ENCODE measurements at places on chromosomes 4 and X.

- DNase-seq, result no peak
These were observed 14.6 kb upstream of the ZNF630 start for GRCh38 chrX:48086082-48086481.

GRCh38 chr4:6207602-6208001, 7.3 kb upstream of the JAKMIP1 start:
- DNase-seq, result no peak

DNA sequence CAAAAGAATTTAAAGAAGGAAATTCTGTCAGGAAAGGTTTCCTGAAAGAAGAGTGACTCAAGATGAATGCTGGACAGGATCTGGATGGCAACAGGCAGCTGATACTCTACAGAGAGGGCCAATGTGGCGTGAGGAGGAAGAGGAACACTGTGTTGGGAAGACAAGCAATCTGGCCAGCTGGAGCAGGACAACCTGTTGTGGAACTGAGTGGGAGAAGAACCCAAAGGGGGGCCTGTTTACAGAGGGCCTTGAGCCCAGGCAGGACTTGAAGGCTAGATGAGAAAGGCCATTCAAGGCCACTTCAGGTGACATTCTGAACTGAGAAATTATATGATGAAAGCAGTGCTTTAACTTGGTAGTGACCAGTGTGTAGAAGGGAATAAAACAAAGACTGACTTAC, 8.5 kb downstream of the OTUD4 start:
- DNase-seq, result no peak

DNA sequence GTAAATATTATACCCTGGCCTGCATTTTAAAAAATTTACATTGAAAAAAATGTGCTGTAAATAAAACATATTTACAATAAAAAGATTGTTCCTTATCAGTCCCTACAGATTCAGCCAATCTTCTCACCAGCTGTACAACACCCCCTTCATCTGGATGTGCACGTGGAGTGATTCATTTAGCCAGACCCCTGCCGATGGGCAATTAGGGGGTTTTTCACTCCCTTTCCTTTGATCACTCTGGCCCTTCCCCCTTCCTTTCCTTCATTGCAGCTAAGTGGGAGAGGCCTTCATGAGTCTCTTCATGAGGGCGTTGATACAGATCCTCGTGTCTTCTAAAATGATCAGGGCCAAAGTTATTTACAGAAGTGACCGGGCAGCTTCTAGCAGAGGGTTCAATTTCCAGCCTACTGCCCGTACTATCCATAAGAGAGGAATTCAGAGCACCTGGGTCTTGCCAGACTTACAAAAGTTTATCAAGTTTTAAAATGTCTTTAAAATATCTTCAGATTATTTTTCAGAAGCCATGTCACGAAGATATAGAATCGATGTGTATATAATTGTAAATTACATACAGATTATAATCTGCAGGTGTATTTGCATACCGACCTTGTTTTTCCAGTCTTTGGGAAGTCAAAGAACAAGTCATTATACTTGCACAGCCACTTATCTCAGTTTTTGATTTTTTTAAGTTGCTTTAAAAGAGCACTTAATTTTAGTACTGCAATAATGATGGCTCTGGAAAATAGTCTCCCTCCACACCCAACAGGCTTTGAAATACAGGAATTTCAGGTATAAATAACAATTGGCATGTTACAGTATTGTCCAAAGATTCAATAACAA, 21.4 kb upstream of the RASL11B start:
- DNase-seq, result no peak

DNA sequence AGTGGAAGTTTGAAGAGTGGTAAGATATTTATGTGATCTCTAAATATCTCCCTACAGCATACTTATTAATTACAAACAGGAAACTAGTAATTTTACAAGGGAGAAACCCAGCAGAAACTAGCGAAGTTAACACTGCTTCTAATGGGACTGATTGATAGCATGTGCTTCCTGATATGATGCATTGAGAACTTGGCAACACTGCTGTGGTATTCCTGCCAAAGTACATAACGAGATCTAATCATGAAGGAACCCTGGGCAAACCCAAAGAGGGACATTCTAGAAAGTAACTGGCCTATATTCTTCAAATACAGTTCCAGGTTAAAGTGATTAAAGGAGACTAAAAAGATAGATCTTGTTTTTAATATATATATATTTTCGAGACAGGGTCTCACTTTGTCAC, 4.6 kb upstream of the GPR34 start:
- DNase-seq, result no peak

- no peak for DNase-seq
These were observed 41.9 kb downstream of the WDR1 start for GRCh38 chr4:10074767-10075105.

DNA sequence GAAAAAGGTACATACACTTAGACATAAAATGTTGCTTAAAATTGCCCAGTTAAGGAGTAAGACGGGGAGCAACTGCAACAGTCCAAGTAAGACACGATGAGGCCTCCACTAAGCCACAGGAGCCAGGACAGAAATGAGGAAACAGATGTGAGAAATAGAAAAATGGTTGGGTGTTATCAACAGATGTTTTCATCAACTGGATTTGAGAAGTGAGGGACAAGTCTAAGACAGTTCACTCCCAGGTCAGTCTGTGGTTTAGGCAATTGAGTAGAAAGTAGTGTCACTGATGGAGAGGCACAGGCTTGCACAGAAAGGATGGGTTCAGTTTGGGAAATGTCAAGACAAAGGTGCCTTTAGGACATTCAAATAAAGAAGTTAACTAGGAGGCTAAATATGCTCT, 23.5 kb upstream of the PHF8 start:
- DNase-seq, result no peak

All from HS-5 (cell line).